Activated CD4-positive, alpha-beta T cell treated with anti-CD3 and anti-CD28 coated beads, Interleukin-2, amount 10 ng/mL, durations not matched to agents 24 days and 14 days (primary cell): ENCODE measurements at places on chromosomes 5 and 9. TPM values are rescaled to one million over a fixed set of nuclear protein-coding genes. Genes with fewer than 3 reads are reported as not detected.

ZNG1E gene
- total RNA-seq: 53.3 and 60.7 TPM in 2 replicates

C5orf34 gene
- 6.8 and 8.7 TPM in 2 replicates for total RNA-seq

CD180 gene
- total RNA-seq: 0.26 and 0.47 TPM in 2 replicates

RLN2 gene
- 0.30 and 1.5 TPM in 2 replicates for total RNA-seq

MARCHF3 gene
- total RNA-seq: 2.3 and 4.2 TPM in 2 replicates

FOXI1 gene
- total RNA-seq: 0.09 TPM in 1 of 2 replicates, not detected in the other

PSAT1 gene
- 88.5 and 91.3 TPM in 2 replicates for total RNA-seq

CATSPER3 gene
- 0.54 and 0.64 TPM in 2 replicates for total RNA-seq

RLN1 gene
- 0.59 and 0.84 TPM in 2 replicates for total RNA-seq

SEMA4D gene
- 368 and 370 TPM in 2 replicates for total RNA-seq

PCDHGB2 gene
- total RNA-seq: 0.63 and 0.97 TPM in 2 replicates

C9orf57 gene
- total RNA-seq: not detected in 2 replicates

PCDHGC5 gene
- not detected in 2 replicates for total RNA-seq

SPATA9 gene
- total RNA-seq: not detected in 2 replicates

IFNA21 gene
- total RNA-seq: not detected in 2 replicates

PCDHB14 gene
- total RNA-seq: not detected in 2 replicates

SPINK4 gene
- total RNA-seq: not detected in 2 replicates

CTXN3 gene
- not detected in 2 replicates for total RNA-seq

ADAMTS12 gene
- total RNA-seq: not detected in 2 replicates

TMEM174 gene
- total RNA-seq: not detected in 2 replicates

LHX3 gene
- total RNA-seq: not detected in 2 replicates

EIF4E1B gene
- total RNA-seq: not detected in 2 replicates

NCBP1 gene
- total RNA-seq: 48.9 and 51.4 TPM in 2 replicates

DBN1 gene
- 22.0 and 23.5 TPM in 2 replicates for total RNA-seq

ERAP2 gene
- 48.9 and 51.3 TPM in 2 replicates for total RNA-seq

KIAA1958 gene
- 9.8 and 10.6 TPM in 2 replicates for total RNA-seq

ABHD17B gene
- 18.3 and 19.7 TPM in 2 replicates for total RNA-seq

LCN2 gene
- not detected in 2 replicates for total RNA-seq

NR5A1 gene
- total RNA-seq: not detected in 2 replicates

PCDHGA2 gene
- 0.07 and 0.12 TPM in 2 replicates for total RNA-seq

AUH gene
- 49.2 and 49.5 TPM in 2 replicates for total RNA-seq

TERT gene
- 10.1 and 16.8 TPM in 2 replicates for total RNA-seq

PCDHGC3 gene
- 0.24 and 0.58 TPM in 2 replicates for total RNA-seq

DPYSL3 gene
- total RNA-seq: 0.14 and 0.40 TPM in 2 replicates

SLC6A3 gene
- total RNA-seq: not detected in 2 replicates

MLANA gene
- not detected in 2 replicates for total RNA-seq

TMEM171 gene
- total RNA-seq: not detected in 2 replicates

SMIM23 gene
- not detected in 2 replicates for total RNA-seq

SPATA6L gene
- total RNA-seq: not detected in 2 replicates

STPG3 gene
- total RNA-seq: 0.54 and 0.99 TPM in 2 replicates

IL4 gene
- 20.5 and 21.2 TPM in 2 replicates for total RNA-seq

PCDHA11 gene
- not detected in 2 replicates for total RNA-seq

CARTPT gene
- not detected in 2 replicates for total RNA-seq

SOX30 gene
- total RNA-seq: 0.19 TPM in 1 of 2 replicates, not detected in the other

ERCC8 gene
- total RNA-seq: 10.7 and 10.8 TPM in 2 replicates

TNC gene
- total RNA-seq: 0.43 and 0.98 TPM in 2 replicates

ALDH1B1 gene
- 35.2 and 36.5 TPM in 2 replicates for total RNA-seq

QRFP gene
- not detected in 2 replicates for total RNA-seq

ZNG1C gene
- total RNA-seq: 35.6 and 36.2 TPM in 2 replicates

DBH gene
- not detected in 2 replicates for total RNA-seq

CDH9 gene
- total RNA-seq: not detected in 2 replicates

CDHR2 gene
- 0.35 and 0.45 TPM in 2 replicates for total RNA-seq

AGXT2 gene
- total RNA-seq: not detected in 2 replicates

BAAT gene
- 0.07 TPM in 1 of 2 replicates, not detected in the other for total RNA-seq

SMARCA2 gene
- 91.4 and 100.0 TPM in 2 replicates for total RNA-seq

IL33 gene
- not detected in 2 replicates for total RNA-seq

MYO10 gene
- total RNA-seq: 0.26 and 0.28 TPM in 2 replicates

DMRT3 gene
- not detected in 2 replicates for total RNA-seq

FUBP3 gene
- 51.1 and 55.8 TPM in 2 replicates for total RNA-seq

MYOZ3 gene
- total RNA-seq: 0.07 and 0.28 TPM in 2 replicates
